Hypothalamus (tissue), 51 donors: ENCODE measurements at places on chromosomes 5 and 9.
A peak's percentile ranks its signal among the peaks of the same experiment; 100 is the strongest.

DNA sequence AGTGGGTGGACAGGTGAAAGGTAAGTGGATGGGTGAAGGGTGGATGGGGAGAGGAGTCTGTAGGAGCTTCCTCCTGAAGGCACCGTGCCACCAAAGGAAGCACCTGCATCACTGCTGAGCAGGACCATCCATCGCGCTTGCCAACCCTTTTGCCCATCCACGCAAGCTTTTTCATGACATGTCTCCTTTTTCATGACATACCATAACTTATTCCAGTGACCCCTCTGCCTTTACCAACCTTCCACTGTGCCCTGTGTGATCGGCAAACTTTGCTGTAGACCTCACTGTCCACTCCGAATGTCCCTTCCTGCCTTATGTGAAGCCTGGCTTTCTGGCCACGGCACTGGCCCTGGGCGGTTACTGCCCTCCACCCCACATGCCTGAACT is 13.4 kb downstream of the FLT4 start:
- no peak for DNase-seq

GRCh38 chr9:113879911-113880310 is 3.8 kb downstream of the ZNF618 start:
- no peak for DNase-seq

GRCh38 chr9:93185266-93186214 is 1.6 kb downstream of the WNK2 start:
- DNase-seq = no peak

- no peak for DNase-seq
These were observed 97.8 kb downstream of the C9orf152 start for GRCh38 chr9:110110154-110110553.

GRCh38 chr5:107428303-107428813 is 242.4 kb downstream of the EFNA5 start:
- no peak for DNase-seq

DNA sequence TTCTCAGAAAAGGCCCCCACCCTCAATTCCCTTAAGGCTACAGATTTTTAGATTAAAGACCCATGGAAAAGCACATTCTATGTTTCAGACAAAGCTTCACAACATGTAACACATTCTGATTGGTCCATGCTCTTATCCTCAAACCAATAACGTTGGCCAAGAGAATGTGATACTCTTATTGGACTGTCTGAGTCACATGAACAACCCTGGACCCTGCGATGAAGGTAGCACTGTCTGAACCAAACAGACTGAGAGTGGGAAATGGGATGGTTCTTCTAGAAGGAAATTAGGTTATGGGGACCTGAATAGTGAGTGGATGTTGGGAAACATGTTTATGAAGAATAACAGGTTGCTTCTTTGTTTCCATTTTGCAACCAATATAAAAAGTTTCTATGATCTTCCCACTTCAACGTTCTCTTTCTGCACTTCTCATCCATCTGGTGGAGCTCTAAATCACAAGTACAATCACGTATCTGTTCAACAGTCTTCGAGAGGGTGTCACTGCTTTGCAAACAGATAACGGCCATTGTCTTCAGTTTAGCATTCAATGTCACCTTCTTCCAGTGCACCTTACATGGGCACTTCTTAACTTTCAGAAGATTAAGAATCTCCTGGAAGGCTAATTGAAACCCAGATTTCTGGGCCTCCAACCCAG is 81.6 kb downstream of the PTCH1 start:
- no peak for DNase-seq

DNA sequence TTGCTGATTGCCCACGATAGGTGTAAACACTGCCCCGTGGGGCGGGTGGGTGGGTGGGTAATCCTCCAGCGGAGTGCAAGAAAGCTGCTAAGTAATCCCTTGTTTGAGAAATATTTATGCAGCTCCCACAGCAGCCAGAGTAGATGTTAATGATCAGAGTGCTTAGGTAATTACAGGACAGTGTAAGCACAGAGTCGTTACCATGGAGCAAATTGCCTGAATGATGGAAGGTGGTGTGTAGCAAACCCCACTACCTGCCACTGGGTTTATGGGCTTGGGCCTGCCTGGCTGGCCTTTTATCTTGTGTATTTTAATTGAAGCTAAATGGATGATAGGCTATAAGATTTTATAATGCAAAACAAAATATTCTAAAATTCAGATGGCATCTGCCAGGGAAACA is 110.0 kb downstream of the COL5A1 start:
- DNase-seq = no peak

- DNase-seq = no peak
These were observed 72.5 kb downstream of the CEP120 start for GRCh38 chr5:123350742-123351141.

- peak; percentile 75 for DNase-seq
These were observed 53.7 kb upstream of the RPL26L1 start for GRCh38 chr5:172905346-172906140.

GRCh38 chr5:92353107-92354030 is 970.3 kb upstream of the ARRDC3 start:
- DNase-seq = no peak

GRCh38 chr9:109166771-109167601 is at the start of gene FRRS1L:
Gene FRRS1L, minus strand, starts transcription at chr9:109167249. Its CDS starts 111 bp downstream, at chr9:109167138.
- DNase-seq = peak; percentile 67

DNA sequence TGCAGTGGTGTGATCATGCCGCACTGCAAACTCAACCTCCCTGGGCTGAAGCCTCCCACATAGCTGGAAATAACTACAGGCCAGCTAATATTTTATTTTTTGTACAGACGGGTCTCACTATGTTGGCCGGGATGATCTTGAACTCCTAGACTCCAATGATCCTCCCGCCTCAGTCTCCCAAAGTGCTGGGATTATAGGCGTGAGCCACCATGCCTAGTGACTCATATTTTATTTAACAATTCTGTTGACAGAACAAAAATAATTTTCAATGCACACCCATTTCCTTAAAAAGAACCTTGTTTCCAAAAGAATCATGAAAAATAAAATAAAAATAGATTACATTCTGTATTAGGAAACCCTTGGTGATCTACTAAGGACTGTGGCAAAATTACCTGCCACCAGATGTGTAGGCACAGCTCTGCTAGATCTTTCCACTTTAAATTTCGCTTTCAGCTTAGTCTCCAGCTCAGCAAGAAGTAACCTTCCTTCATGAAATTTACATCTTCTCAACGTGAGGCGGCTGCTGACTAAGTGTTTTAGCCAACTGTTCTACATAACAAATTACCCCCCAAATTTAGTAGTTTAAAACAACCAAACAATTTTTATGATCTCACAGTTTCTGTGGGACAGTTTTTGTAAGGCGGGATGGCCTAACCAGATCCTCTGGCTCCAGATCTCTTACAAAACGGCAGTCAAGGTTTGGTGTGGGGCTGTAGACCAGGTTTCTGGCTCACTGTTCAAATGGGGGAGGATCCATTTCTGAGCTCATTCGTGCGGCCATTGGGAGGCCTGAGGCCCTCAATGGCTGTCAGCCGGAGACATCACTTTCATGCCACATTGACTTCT is 32.6 kb upstream of the GOLPH3 start:
- no peak for DNase-seq

- DNase-seq = no peak
These were observed 4.8 kb upstream of the SLC25A51 start for GRCh38 chr9:37908698-37909186.

DNA sequence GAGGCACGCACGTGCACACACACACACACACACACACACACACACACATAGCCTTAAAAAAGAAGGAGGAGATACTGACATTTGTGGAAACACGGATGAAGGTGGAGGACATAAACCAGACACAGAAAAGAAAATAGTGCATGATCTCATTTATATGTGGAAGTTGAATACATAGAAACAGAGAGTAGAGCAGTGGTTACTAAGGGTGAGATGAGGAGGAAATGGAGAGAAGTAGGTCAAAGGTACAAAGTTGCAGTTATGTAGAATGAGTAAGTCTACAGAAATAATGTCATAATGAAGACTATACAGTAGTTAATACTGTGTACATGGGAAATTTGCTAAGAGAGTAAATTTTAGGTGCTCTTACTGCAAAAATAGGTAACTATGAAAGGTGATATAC is 412.2 kb upstream of the CDH9 start:
- no peak for DNase-seq

DNA sequence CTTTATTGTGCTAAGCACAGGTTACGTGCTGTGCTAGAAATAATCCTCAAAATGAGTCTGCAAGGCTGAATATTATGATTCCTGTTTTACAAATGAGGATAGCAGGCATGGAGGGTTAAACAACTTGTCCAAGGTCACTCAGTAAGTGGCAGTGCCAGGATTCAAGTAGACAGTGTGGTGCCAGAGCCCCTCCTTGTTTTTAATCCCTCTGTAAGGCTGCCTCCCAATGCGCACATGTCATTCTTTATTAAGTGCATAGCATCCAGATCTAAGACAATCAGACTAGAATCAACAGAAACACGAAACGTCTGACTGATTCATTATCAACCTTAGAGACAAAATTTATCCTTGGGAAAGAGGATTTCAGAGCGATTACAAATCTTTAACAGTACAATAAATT is 199.6 kb downstream of the SMARCA2 start:
- no peak for DNase-seq

- no peak for DNase-seq
These were observed 721.2 kb upstream of the COX7C start for GRCh38 chr5:85896514-85896913.

DNA sequence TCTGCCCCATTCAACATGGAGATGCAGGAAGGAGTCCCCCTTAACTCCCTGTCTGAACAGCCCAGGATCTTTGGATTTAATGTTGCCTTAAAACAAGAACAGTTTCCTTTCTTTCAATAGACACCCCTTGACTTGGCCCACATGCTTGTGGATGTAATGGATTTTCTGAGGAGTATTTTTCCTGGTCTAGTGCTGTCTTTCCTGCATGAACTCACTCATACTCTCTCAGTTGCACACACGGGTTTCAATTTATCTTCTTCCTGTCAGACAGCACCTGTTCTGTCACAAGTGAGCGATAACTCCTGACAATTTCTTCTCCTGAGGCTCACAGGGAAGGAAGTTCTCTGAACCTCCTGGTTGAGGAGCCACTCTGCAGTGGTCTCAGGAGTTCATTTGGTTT is 85.1 kb downstream of the ACER2 start:
- no peak for DNase-seq

- no peak for DNase-seq
These were observed 2.0 kb downstream of the RASGEF1C start for GRCh38 chr5:180206993-180207392.

DNA sequence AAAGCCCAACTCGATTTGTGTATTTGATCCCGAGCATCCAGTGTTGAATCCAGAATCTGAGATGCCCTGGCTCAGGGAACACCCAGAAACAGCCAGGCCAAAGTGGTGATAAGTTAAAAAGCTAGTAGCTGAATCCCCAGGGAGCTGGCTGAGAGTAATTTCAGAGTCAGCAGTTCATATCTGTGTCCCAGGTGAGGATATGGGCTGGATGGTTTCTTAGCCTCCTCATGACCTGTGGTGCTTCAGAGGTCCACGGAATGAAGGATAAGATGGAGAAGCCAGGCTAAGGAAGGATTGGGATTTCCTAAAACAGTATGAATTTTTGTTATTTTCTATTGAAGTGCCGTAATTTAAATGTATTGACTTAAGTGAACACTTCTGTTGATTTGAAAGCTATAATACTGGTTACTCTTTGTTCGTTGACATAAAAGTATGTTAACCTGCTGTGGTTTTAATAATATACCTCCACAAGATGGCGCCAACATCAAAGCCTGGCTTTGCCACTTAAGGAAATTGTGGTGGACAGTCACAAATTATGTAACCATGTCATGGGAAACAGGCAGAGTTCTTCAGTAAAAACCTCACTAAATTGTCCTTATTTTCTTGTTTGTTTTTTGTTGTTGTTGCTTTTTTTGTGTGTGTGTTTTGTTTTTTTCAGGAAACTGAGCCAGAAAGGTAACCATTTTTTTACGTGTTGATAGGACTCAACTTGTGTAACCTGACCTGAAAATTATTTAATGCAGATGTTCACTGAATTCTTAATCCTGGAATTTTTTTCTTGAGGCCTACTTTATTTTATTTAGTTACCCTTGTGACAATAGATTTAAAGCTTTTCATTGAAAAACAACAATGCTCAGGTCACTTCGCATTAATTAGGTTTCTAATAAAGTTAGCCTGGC is 11.4 kb downstream of the MTAP start:
- DNase-seq = no peak

DNA sequence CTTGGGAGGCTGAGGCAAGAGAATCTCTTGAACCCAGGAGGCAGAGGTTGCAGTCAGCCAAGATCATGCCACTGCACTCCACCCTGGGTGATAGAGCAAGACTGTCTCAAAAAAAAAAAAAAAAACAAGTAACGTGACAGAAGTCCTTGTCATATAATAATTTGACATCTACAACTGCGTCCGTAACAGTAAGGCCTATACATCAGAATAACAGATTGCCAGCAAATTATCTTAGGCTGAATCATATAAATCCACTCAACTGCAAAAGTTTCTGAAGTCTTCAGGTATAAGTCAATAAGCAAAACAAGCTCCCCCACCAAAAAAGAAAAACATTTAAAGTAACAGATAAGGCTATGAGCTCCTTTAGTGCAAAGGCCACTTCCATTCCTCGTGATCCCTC is 3.3 kb downstream of the MAPKAP1 start:
- no peak for DNase-seq

DNA sequence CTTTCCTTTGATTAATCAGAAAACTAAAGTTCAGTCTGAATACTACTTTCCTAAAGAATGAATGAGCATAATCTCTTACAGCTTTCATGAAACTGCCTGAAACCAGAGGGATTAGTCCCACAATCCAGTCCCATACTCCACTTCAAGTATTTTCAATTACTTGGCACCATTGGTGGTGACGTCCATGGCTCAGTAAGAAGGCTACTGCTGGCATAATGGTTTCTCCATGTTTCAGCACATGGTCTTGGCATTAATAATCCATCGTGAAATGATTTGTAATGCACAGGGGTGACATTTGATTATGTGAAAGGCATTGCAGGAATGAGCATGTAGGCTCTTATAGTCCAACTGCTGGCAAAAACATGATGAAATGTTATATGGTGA is 23.4 kb downstream of the LIX1 start:
- DNase-seq = no peak

GRCh38 chr5:133240425-133241091 is 188.7 kb downstream of the HSPA4 start:
- no peak for DNase-seq

DNA sequence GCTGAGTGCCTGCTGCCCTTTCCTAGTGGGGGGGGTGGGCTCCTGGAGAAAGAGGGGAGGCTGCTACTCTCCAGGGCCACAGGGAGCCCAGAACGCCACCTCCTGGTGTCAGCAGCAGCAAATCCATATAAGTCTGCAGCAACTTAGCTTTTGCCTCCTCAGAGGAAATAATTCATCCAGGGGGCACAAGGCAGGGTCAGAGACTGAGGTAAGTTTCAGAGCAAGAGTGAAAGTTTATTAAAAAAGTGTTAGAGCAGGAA is 4.0 kb upstream of the CLPTM1L start:
- no peak for DNase-seq

GRCh38 chr5:77355751-77356150 is 136.4 kb downstream of the WDR41 start:
- no peak for DNase-seq

- no peak for DNase-seq
These were observed 45.5 kb upstream of the IL7R start for GRCh38 chr5:35811108-35811741.

- no peak for DNase-seq
These were observed 296.3 kb downstream of the ADAMTS6 start for GRCh38 chr5:65185468-65185867.

GRCh38 chr9:127500862-127501261 is 49.6 kb downstream of the LRSAM1 start:
- no peak for DNase-seq
